ENCODE measurements at places on chromosomes 4 and X.
A peak's percentile ranks its signal among the peaks of the same experiment; 100 is the strongest.

- no peak overlapping the region for H3K27ac ChIP-seq
- H3K4me3 ChIP-seq, result no peak overlapping the region
- no peaks in the 10 kb centered on the region for H3K36me3 ChIP-seq
Measured at GRCh38 chrX:142999199-142999701, 26.5 kb upstream of the SPANXN4 start.

DNA sequence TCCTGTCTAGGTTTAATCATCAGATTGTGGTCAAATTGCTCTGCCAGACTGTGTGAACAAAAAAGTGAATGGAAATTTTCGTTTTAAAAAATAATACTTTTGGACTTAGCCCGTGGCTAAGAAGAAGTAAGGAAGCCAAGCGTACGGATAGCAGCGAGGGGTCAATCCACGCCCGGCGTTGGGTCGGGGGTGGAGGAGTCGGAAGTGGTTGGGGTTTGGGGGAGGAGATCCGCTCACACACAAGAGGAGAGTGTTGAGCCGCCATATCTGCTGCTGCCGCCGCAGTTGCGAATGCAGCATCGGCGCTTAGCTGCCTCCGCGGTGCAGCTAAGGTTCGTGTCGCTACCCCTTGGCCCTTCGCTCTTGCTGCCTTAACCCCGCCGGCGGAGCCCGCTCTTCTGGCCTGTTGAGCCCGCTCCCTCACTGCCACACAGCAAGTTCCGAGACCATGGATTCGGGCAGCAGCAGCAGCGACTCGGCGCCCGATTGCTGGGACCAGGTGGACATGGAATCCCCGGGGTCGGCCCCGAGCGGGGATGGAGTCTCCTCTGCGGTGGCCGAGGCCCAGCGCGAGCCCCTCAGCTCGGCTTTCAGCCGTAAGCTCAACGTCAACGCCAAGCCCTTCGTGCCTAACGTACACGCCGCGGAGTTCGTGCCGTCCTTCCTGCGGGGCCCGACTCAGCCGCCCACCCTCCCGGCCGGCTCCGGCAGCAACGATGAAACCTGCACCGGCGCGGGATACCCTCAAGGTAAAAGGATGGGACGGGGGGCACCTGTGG is at the start of gene GSPT2:
TSS of gene GSPT2 (plus strand) at position 264 of the 779 bp plus-strand sequence. CDS start at position 449, 185 bp downstream.
- peak within 1 kb of the TSS; percentile 74 for H3K27ac ChIP-seq
- peak; percentile 85 for DNase-seq
- no peaks in the 10 kb centered on the region for H3K4me1 ChIP-seq

GRCh38 chrX:74527350-74527749 is 87.1 kb downstream of the RLIM start:
- H3K27ac ChIP-seq, result no peak overlapping the region
- no peaks in the 10 kb centered on the region for H3K36me3 ChIP-seq
- H3K4me3 ChIP-seq, result no peak overlapping the region

DNA sequence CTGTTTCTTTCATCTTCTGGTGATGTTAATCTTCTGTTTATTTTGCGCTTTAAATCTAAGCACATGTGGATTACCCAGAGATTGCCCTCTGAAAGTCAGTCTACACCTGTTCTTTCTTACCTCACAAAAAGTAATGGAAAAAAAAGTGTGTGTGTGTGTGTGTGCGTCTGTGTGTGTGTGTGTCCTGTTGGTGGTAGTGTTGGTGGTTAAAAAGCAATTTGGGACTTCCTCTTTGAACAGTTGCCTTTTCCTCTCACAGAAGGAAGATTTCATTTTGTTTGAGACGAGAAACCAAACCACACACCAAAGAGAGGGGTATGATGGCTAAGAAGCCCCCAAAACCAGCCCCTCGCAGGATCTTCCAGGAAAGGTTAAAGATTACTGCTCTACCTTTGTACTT is at the start of gene STAP1:
TSS of gene STAP1 (plus strand) at position 235 of the 400 bp plus-strand sequence. CDS start at position 318, 83 bp downstream.
- no peaks in the 10 kb centered on the region for H3K36me3 ChIP-seq
- H3K27me3 ChIP-seq, result no peaks in the 10 kb centered on the region
- no peaks in the 10 kb centered on the region for H3K4me1 ChIP-seq
- no peak within 1 kb of the TSS for H3K27ac ChIP-seq
- H3K4me3 ChIP-seq, result peak within 1 kb of the TSS; percentile 14
- no peak for DNase-seq

GRCh38 chr4:88998001-88998400 is 59.0 kb downstream of the FAM13A start:
- no peak overlapping the region for H3K27ac ChIP-seq
- DNase-seq, result no peak
- H3K4me1 ChIP-seq, result no peaks in the 10 kb centered on the region
- H3K36me3 ChIP-seq, result no peaks in the 10 kb centered on the region
- no peak overlapping the region for H3K4me3 ChIP-seq

- no peaks in the 10 kb centered on the region for H3K36me3 ChIP-seq
- H3K4me3 ChIP-seq, result no peak overlapping the region
- DNase-seq, result no peak
- no peak overlapping the region for H3K27ac ChIP-seq
- H3K4me1 ChIP-seq, result no peaks in the 10 kb centered on the region
Measured at GRCh38 chrX:136541294-136541693, 9.3 kb downstream of the VGLL1 start.

GRCh38 chrX:9352694-9353411 is 112.0 kb upstream of the TBL1X start:
- H3K27me3 ChIP-seq, result no peaks in the 10 kb centered on the region
- H3K36me3 ChIP-seq, result no peaks in the 10 kb centered on the region
- H3K4me3 ChIP-seq, result no peak overlapping the region
- peak overlapping the region; percentile 24 for H3K27ac ChIP-seq
- H3K4me1 ChIP-seq, result no peaks in the 10 kb centered on the region
- no peak for DNase-seq

- no peaks in the 10 kb centered on the region for H3K4me1 ChIP-seq
- no peaks in the 10 kb centered on the region for H3K27me3 ChIP-seq
- H3K36me3 ChIP-seq, result peaks cover 80% of the 10 kb centered on the region
- DNase-seq, result peak; percentile 59
Measured at GRCh38 chr4:2824836-2825381, 18.7 kb upstream of the ADD1 start.
